ENCODE measurements at places on chromosomes 1 and 21.

DNA sequence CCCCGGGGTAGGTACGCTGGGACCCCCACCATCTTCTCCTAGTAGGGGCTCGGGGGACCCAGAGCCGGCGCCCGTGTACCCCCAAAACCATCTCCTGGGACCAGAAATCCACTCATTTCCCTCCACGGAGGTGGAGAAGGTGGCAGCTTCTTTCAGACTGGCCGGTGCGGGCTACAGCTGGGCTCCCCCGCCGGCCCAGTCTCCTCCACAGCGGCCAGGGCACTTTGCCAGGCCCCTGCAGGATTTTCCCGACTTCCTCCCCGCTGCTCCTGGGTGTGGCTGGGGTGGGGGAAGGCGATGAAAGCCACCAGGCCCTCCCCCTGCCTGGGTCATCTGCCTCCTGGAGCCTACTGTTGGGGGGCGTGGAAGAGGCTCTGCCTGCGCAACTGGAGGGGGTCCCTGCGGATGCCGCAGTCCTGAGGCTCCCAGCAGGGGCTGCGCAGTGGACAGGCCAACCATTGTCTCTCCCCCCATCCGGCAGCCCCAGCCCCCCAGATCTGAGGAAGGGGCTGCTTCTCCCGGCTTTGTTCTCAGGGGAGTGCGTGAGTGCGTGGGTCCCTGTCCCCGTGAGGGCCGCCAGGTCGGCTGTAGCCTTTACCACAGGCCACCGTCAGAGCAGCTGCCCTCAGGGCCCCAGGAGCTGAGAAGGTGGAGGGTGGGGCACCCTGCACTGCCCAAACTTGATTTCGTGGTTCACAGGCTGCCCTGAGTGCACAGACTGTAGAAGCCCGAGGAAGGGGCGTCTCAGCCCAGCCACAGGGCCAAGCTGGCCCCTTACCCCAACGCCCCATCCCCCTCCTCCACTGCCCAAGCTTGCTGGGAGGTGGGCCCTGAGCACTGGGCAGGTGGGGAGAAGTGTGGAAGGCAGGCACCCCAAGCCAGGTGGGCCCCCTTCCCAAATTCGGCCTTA, 1.3 kb downstream of the AGRN start:
- DNase-seq: no peak

GRCh38 chr21:25561668-25562641, 45.3 kb downstream of the MRPL39 start:
- DNase-seq: no peak

DNA sequence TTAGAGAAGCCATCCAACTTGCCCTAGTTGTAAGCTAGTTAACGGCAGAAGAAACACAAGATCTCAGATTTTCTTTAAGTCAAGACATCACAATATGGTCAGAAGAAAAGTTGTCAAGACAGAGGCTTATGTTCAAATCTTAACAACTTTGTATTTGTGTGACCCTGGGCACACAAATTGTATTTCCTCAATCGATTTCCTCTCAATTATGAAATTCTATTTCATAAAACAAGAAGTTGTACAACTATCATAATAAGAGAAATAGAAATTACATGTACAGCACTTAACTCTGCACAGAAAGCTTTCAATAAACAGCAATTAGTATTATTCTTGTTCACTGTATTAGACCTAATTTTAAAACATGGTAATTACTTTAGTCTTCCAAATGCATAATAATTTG, 62.9 kb upstream of the SDC3 start:
- DNase-seq: no peak

DNA sequence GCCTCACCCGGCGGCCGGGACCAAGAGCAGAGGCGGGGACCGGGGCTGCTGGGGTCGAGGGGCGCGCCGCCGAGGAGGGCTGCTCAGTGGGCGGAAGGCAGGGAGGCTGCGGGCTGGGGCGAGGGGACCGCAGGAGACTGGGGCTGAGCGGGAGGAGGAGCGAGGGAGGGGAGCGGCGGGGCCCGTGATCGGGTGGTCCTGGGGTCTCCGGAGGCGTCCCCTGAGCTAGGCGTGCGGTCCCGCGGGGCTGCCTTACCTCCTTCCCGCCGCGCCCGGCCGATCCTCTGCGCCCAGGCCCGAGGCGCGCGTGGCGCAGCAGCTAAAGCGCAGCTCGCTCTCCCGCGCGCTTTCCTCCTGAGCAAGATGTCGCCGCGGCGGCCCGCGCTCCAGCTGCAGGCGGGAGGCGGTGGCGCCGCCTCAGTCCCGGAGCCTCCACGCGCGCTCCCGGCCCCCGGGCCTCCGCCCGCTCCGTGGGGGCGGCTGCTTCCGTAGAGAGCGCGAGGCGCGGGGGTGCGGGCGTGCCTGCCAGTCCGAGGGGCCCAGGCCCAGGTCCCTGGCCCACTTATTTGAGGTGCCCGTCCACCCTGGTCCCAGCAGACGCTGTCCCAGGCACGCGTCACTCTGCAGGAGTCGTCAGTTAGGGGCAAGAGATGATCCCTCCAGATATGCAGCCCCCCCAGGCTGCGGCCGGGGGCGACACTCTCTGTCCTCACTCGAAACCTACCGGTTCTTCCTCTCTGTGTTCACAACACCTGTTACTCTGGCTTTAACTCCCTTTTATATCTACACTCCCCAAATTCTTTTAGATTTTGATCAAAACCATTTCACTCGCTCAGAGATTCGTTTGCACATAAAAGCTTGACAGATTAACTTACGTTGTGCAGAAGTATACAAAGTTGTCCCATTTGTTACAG, at the start of gene CCSAP:
CCSAP (minus strand) TSS at position 392 of the 914 bp plus-strand sequence. CDS start 582 bp downstream, outside the sequence.
- no peak for DNase-seq

DNA sequence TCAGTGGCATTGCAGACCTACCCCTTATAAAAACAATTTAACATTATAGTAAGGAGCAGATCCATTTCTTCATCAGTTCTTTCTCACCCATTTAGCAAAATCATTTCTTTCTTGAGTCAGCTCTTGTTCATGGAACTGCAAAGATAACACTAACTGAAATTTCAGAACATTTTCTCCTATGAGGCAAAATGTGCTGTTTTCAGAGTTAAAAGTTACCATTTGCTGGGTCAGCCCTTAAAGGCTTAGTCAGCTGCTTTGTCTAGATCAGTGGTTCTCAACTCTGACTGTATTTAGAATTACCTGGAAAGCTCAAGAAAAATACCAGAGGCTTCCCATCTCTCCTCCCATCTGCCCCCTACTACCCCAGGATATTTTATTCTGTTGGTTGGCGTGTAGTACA, 12.2 kb downstream of the METTL13 start:
- DNase-seq: no peak

DNA sequence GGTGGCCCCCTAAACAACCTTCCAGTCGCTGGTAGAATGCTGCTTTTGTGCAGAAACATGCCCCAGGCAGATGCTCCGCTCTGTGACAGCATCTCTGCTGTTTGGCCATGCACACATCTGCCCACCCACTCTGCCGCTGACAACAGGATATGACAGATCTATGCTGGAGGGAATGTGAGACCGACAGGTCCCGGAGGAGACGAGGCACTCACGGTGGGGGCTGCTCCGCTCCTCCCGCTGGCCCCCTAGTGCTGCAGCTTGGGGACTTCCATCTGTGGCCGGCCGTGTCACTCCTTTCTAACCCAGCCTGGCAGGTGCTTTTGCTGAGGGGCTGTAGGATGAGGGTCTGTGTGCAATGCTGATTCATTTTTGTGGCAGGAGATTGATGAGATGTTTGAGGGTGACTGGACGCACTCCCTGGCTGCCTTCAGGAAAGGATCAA, 49.1 kb upstream of the DMRTB1 start:
- DNase-seq: no peak
